ENCODE measurements at places on chromosomes 4 and X. TPM values are rescaled to one million over a fixed set of nuclear protein-coding genes. Genes with fewer than 3 reads are reported as not detected.

The NCAPG gene
- 1.2 TPM for polyA plus RNA-seq

The SRPX2 gene
- polyA plus RNA-seq: not detected

The SLC10A4 gene
- not detected for polyA plus RNA-seq

The GPC3 gene
- 0.10 TPM for polyA plus RNA-seq

The ANAPC10 gene
- 24.9 TPM for polyA plus RNA-seq

The EPGN gene
- not detected for polyA plus RNA-seq

The MAP7D2 gene
- 0.23 TPM for polyA plus RNA-seq

The MAGEC3 gene
- not detected for polyA plus RNA-seq

The HSFX1 gene
- not detected for polyA plus RNA-seq
